ENCODE measurements at places on chromosomes 16 and 17. TPM values are rescaled to one million over a fixed set of nuclear protein-coding genes. Genes with fewer than 3 reads are reported as not detected.
A peak's percentile ranks its signal among the peaks of the same experiment; 100 is the strongest.

GRCh38 chr17:31908386-31908785 lies 6.9 kb upstream of the UTP6 start:
- no peak for DNase-seq

DNA sequence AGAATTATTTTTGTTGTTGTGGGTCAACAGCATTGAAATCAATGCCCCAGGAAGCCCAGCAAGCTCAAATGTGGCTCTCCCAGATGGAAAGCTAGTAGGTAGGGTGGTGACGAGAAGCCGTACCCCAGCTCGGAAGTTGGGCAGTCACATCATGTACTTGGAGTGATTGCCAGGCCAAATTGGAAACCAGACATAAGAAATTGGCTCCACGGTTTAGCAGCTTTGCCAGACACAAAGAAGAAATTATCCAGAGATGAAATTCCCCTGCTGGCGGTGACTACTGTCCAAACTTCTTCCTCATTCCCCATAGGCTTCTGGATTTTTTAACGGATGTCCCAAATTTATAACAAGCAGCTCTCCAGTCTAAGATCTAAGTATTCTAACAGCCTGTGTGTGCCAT lies 95.9 kb downstream of the OR1D5 start:
- DNase-seq, result no peak

Gene ZMYND15
- 0.38 TPM for total RNA-seq

Gene MT1A
- total RNA-seq, result not detected

- DNase-seq, result no peak
These were observed 313.1 kb upstream of the ERCC4 start for GRCh38 chr16:13606804-13607203.

Gene TBC1D3G
- total RNA-seq, result not detected

GRCh38 chr16:25855063-25855462 lies 163.3 kb downstream of the HS3ST4 start:
- DNase-seq, result no peak

- no peak for DNase-seq
These were observed 21.9 kb downstream of the KIF2B start for GRCh38 chr17:53844491-53845107.

Gene OR1D5
- not detected for total RNA-seq

Gene SPATA22
- not detected for total RNA-seq

Gene ATP2A3
- total RNA-seq, result 144 TPM

Gene COL1A1
- 0.44 TPM for total RNA-seq

GRCh38 chr16:1812732-1813163 lies 13.9 kb downstream of the HAGH start:
- DNase-seq, result peak; percentile 44

- no peak for DNase-seq
These were observed 1.1 kb downstream of the MT1E start for GRCh38 chr16:56626685-56627084.

Gene ZBTB4
- 101 TPM for total RNA-seq

Gene GPRC5B
- total RNA-seq, result not detected

- no peak for DNase-seq
These were observed 13.3 kb upstream of the SPOP start for GRCh38 chr17:49691086-49691676.

DNA sequence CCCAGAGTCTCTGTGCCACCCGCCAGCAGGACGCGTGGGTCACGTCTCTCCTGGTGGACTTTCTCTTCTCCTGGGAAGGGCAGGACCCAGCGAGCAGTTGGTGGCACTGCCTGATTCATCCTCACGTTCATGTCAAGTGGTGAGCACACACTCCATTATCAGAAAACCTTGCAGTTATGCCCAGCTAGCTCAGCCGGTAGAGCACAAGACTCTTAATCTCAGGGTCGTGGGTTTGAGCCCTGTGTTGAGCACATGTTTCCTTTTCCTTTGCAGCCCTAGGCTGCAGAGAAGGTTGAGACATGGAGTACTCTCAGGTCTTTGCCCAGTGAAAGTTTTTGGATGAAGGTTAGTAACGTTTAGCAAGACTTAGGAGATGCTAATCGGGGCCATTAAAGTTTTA lies 8.0 kb downstream of the OR1F1 start:
- no peak for DNase-seq

Gene ATP1B2
- 0.96 TPM for total RNA-seq

Gene HS3ST4
- not detected for total RNA-seq

DNA sequence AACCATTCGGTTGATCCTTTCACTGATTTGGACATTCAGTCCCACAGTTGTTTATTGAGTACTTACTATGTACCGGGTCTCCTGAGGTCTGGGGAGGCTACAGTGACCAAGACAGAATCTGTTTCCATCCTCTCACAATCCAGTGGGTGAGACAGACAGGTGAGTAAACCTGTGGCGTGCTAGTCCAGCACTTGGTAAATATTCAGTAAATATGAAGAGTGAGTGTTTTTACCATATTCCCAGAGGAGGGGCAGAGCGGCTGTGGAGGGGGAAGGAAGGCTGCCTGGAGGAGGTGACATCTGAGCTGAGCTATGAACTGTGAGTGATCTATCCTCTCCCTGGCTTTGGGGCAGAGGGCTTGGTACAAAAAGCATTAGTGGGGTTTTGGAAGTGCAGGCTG lies 31.4 kb downstream of the CCR7 start:
- DNase-seq, result no peak

GRCh38 chr17:36980280-36980761 lies 31.6 kb downstream of the AATF start:
- no peak for DNase-seq

Gene ANKS4B
- not detected for total RNA-seq

Data from naive thymus-derived CD8-positive, alpha-beta T cell (primary cell).